ENCODE measurements at places on chromosomes 4 and X. TPM values are rescaled to one million over a fixed set of nuclear protein-coding genes. Genes with fewer than 3 reads are reported as not detected.

- DNase-seq: no peak
Measured at GRCh38 chrX:122866532-122866931, 317.5 kb upstream of the GRIA3 start.

- DNase-seq: peak; percentile 49
Measured at GRCh38 chrX:13487731-13488505, 81.5 kb upstream of the EGFL6 start.

DNA sequence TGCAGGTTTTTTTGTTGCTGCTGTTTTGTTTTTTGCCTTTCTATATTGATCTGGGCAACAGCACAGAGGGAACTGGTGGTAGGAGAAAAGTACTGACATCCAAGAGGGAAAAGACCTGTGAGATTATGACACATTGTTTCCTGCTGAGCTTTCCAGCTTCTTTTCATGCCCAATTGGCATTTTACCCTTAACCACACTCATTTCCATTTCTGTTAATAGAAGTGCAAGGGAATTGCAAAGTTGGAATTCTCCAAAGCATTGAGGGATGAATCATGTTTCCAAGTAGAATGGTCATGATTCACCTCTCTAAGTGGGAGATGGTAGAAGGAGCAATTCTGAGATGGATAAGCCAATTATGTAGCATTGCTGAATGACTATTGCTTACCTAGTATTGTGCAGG, 161.5 kb downstream of the PPARGC1A start:
- DNase-seq: no peak

- no peak for DNase-seq
Measured at GRCh38 chr4:10866666-10867065, 182.1 kb upstream of the CLNK start.

DNA sequence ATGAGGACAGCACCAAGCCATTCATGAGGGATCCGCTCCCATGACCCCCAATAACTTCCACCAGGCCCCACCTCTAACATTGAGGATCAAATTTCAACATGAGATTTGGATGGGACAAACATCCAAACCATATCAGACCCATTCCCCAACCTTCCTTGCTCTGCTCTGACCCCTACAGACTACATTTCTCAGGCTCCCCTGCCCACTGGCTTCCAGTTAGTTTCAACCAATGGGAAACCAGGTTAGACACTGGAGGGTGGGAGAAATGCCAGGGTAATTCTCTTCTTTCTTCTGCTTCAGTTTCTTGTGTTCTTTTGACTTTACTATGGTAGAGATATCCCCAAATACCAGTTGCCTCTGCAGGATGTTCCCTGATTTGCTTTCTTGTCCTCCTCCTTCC, 125.7 kb downstream of the CLCN4 start:
- no peak for DNase-seq

CXCL5 gene
- total RNA-seq: not detected

SOX3 gene
- total RNA-seq: not detected

Data from activated T-cell treated with anti-CD3 and anti-CD28 coated beads, Interleukin-2, amount 50 U/mL, for 72 hours (primary cell).